Muscle of back (tissue), 13 donors: ENCODE measurements at places on chromosomes 13 and 19. TPM values are rescaled to one million over a fixed set of nuclear protein-coding genes. Genes with fewer than 3 reads are reported as not detected.

GRCh38 chr13:41675306-41675705 lies 218.0 kb downstream of the RGCC start:
- DNase-seq, result no peak

SMIM44 gene
- not detected for polyA plus RNA-seq

DNA sequence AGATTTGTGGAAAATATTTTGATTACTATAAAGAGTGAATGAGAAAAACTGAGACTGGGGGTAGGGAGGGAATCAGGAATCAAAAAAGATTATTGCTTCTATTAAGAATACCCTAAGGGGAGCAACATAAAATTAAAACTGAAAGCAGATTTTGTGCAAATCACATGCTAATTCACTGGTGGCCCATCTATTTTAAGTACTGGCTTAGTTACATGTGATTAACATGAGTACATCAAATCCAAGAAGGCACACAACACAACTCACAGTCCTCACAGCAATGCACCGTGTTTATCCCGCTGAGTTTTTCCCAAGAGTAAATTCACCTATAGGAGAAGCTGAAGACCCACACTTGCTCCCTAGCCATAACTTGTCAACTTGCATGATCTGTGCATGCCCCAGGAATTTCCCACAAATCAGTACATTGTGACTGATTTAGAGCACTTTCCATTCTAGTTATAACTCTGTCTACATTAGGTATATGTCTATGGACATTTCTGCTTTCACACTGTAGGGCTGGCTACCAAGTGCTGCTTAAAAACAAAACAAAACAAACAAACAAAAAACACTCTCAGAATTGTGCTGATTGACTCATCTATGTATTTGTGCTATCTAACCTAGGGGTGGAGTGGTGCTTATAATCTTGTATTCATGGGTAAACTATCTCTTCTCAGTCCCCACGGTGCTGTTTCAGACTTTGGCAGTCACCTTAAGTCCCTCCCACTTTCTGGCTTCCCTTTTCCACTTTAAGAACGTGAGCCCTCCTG lies 24.3 kb downstream of the AMER2 start:
- no peak for DNase-seq

ANKRD24 gene
- polyA plus RNA-seq, result 1.9 TPM

- no peak for DNase-seq
Measured at GRCh38 chr19:13848798-13849676, 27.9 kb upstream of the NANOS3 start.

ZNF492 gene
- polyA plus RNA-seq, result 1.2 TPM

FLT1 gene
- polyA plus RNA-seq, result 20.9 TPM

DNA sequence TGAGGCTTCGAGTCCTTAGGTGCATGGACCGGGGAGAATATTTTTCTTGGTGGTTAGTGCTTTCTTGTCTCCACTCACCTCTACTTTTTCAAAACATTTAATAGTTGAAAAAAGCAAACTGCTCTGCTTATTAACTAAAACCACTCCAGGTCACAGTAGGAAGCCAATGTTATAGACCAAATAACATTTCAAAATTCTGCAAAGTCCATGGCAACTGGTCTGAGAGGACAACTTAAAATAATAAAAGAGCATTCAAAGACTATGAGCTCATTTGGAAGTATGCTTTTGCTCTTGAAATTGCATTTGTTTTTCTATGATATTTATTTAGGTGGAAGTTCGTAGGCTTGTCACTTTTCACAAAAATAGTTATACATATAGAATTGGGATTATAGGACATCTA lies 483.0 kb downstream of the DCT start:
- no peak for DNase-seq

DNA sequence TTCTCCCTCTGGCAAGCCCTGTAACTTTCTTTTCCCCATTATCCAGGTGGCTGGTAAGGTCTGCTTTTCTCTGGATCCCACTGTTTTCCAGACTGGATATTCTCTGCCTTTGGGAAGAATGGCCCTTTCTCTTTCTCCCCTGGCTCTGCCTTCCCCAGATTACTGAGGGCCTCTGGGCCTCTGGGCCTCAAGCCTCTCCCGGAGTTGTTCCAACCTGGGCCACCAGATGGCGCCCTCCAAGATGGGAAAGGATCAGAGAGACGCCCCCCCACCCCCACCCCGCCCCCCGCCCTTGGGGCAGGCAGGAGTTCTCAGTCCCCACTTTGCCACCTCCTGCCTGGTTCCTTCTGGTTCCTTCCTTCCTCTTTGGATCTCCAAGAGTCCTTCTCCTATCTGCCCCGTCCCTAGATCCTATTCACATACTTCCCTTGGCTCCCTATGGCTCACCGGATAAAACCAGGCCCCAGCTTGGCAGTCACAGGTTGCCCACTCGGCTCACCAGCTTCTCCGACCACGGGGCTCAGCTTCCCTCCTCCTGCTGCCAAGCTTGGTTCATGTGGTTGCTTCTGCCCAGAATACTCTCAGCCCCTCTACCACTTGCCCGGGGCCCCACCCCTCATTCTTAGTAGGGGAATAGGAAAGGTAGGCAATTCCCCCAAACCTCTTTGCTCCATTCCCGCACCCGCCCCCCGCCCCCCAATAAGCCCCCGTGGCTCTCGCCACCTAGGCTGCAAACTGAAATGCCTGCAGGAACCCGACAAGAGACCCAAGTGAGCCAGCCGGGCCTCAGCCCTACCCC lies 13.1 kb downstream of the EPS8L1 start:
- DNase-seq, result peak; percentile 47

GRCh38 chr13:40109351-40109844 lies 453.9 kb downstream of the COG6 start:
- peak; percentile 84 for DNase-seq

DNA sequence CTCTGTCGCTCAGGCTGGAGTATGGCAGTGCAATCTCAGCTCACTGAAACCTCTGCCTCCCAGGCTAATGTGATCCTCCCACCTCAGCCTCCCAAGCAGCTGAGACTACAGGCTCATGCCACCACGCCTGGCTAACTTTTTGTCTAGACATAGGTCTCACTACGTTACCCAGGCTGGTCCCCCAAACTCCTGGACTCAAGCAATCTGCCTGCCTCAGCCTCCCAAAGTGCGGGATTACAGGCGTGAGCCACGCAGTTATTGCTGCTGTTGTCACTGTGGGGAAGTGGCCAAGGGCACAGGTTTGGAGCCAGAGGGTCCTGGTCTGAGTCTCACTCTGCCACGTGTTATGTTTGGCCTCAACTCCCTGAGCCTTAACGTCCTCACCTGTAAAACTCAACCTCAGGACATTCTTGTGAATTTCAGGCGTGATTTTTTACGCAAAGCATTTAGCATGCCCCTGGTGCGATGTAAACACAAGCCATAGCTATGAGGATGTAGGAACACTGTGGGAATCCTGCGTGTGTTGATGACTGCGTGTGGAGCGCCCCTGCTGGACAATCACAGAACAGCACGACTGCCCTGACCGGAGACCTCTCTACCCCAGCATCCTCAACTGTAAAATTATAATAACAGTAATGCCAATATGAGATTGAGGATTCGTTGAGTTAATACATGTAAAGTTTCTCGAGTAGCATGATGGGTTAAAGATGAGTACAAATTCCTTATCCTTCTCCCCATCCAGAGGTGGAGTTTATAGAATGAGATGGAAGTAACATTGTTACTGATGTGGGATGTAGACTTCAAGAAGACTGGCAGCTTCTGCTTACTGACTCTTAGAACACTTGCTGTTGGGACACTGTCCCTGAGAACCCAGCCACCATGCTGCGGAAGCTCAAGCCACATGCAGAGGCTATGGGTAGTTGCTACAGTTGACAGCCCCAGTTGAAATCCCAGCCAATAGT lies 41.8 kb upstream of the PNMA8B start:
- no peak for DNase-seq

GRCh38 chr19:10621966-10622365 lies 3.4 kb upstream of the SLC44A2 start:
- no peak for DNase-seq

GRCh38 chr19:33386361-33386858 lies 12.9 kb downstream of the CEBPG start:
- no peak for DNase-seq

DNA sequence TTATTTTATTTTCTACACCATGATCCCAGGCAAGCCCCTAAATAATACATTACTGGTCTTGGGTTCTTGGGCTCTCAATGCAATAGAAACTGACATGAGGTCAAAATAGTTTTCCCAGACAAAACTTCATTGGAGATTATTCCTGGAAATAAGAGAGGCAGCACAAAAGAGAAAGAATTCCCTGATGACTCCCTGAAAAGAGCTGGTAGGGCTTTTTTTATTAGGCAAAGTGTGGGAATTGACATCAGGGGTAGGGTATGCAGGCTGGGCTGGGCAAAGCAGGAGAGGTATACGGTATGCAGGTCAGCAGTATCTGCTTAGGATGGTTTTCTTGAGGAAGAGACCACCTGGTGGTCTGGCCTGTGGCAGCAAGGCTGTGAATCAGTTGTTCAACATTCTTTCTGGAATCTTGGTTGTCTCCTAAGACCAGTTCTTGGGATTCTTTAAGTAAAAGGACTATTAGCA lies 9.3 kb upstream of the IGFL3 start:
- no peak for DNase-seq

DNA sequence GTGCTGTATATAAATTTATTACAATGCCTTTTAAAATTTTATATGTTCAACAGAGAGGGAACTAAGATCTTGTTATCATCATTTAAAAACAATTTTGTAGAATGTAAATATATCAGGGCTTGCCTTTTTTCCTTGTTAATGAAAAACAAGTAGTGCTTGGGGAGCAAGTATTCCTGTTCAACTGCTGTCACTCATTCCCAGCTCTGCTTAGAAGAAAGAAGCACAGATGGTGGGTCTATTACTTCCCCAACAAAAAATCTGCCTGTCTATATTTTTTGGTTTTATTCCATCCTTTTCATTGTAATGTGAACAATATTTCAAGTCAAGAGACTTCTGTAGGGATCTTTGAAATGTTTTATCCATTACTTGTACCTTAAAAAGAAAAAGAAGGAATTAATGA lies 503.9 kb downstream of the GPC5 start:
- DNase-seq, result no peak

GRIK5 gene
- polyA plus RNA-seq, result 1.8 TPM

DNA sequence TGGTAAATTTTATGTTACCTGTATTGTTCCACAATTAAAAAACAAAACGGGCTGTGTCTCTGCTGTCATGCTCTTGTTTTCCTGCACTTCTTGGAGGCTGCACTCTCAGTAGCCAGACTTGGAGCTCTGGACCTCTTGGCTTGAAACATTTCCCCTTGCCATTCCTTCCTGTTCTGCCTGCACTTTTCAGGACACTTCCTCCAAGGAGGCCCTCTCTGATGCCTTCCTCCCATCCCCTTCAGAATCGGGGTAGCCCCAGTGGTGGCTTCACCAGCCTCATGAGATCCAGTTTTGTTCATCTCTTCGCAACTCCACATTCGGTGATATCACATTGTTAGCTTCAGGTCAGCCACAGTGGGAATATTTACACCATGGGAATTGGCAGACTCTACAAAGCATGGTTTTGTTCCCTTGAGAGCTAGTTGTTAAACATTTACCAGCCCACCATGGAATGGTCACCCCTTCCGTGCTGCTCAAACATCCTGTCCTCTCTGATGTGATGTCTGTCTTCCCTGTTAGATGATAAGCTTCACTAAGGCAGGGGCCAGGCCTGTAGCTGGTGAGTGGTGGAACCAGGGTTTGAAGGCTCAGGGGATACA lies 40.2 kb upstream of the PEG3 start:
- no peak for DNase-seq
